ENCODE measurements at places on chromosomes 6 and 20. TPM values are rescaled to one million over a fixed set of nuclear protein-coding genes. Genes with fewer than 3 reads are reported as not detected.
A peak's percentile ranks its signal among the peaks of the same experiment; 100 is the strongest.

OR2H2 gene
- total RNA-seq: not detected

UNC93A gene
- not detected for total RNA-seq

ELOVL2 gene
- total RNA-seq: 10.6 TPM

CCM2L gene
- 6.3 TPM for total RNA-seq

CHRNA4 gene
- total RNA-seq: 165 TPM

DYNLRB1 gene
- 185 TPM for total RNA-seq

HLA-DRB5 gene
- not detected for total RNA-seq

ANGPT4 gene
- total RNA-seq: 0.22 TPM

DNA sequence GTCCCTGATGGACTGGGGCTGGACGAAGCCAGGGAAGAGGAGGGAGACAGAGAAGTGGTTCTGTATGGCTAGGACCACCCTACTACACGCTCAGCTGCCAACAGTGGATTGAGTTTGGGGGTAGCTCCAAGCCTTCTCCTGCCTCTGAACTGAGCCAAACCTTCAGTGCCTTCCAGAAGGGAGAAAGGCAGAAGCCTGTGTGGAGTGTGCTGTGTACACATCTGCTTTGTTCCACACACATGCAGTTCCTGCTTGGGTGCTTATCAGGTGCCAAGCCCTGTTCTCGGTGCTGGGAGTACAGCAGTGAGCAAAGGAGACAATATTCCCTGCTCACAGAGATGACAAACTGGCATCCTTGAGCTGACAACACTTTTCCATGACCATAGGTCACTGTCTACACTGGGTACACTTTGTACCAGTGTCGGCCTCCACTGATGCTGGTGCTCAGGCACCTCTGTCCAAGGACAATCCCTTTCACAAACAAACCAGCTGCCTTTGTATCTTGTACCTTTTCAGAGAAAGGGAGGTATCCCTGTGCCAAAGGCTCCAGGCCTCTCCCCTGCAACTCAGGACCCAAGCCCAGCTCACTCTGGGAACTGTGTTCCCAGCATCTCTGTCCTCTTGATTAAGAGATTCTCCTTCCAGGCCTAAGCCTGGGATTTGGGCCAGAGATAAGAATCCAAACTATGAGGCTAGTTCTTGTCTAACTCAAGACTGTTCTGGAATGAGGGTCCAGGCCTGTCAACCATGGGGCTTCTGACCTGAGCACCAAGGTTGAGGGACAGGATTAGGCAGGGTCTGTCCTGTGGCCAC is 11.3 kb upstream of the RBCK1 start:
- H3K4me1 ChIP-seq: peaks cover 6% of the 10 kb centered on the region
- peaks cover 2% of the 10 kb centered on the region for H3K27me3 ChIP-seq
- no peak overlapping the region for H3K4me3 ChIP-seq

GRCh38 chr6:72322771-72323170 is 299.1 kb upstream of the KCNQ5 start:
- H3K27ac ChIP-seq: no peak overlapping the region
- H3K4me3 ChIP-seq: no peak overlapping the region
- no peak for DNase-seq
- H3K36me3 ChIP-seq: no peaks in the 10 kb centered on the region

GRCh38 chr20:25725639-25726038 is 29.0 kb upstream of the ZNF337 start:
- H3K4me3 ChIP-seq: no peak overlapping the region
- no peak overlapping the region for H3K27ac ChIP-seq
- peaks cover 26% of the 10 kb centered on the region for H3K36me3 ChIP-seq
- no peaks in the 10 kb centered on the region for H3K27me3 ChIP-seq
- DNase-seq: no peak

- H3K36me3 ChIP-seq: peaks cover 6% of the 10 kb centered on the region
- no peak overlapping the region for H3K27ac ChIP-seq
- H3K4me1 ChIP-seq: peaks cover 4% of the 10 kb centered on the region
- peaks cover 7% of the 10 kb centered on the region for H3K27me3 ChIP-seq
Observed at GRCh38 chr6:33458676-33459075, 4.3 kb downstream of the ZBTB9 start.

GRCh38 chr6:32969685-32970412 is 1.5 kb downstream of the BRD2 start:
- peaks cover 16% of the 10 kb centered on the region for H3K4me1 ChIP-seq
- H3K36me3 ChIP-seq: peaks cover 5% of the 10 kb centered on the region
- H3K4me3 ChIP-seq: peak overlapping the region; percentile 97
- peak overlapping the region; percentile 100 for H3K27ac ChIP-seq
- DNase-seq: peak; percentile 74
- peaks cover 34% of the 10 kb centered on the region for H3K27me3 ChIP-seq

DNA sequence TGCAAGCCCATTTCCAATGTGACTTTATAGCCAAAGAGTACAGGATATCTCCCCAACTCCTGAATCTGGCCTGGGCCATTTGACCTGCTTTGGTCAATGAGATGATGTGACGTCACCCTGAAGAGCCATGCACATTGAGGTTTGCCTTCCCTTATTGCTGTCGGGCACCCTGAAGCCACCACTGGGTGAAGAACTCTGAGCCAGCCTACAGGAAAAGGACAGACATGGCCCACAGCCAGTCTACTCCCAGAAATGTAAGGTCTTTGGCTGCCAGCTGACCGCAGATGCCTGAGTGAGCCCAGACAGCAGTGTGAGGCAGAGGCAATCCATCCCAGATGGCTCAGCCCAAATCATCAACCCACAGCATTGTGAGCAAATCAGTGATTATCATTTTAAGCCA is 3.7 kb upstream of the SYNDIG1 start:
- H3K27ac ChIP-seq: no peak overlapping the region
- peaks cover 5% of the 10 kb centered on the region for H3K27me3 ChIP-seq

DNA sequence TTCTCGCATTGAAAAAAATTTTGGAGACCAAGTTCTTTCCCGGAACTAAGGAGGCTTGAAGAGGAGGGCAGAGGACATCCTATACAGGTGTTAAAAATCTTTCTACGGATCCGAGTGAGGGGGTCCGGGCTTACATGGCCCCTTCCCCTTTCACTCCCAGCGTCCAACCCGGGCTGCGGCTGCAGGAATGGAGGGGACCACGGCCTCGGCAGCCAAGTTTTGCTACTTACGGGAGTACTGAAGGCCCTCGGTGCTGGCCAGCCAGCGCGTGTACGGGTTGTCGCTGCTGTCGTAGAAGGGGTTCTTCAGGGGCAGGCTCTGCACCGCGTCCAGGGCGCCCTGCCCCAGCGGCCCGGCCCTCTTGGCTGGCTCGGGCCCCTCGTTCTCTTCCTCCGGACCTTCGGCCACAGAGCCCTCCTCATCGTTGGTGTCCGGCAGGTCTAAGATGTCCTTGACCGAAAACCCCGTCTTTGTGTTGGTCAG is 642 bp downstream of the NKX2-2 start:
- peak; percentile 19 for DNase-seq
- H3K4me3 ChIP-seq: no peak overlapping the region
- no peaks in the 10 kb centered on the region for H3K36me3 ChIP-seq
- peaks cover 21% of the 10 kb centered on the region for H3K4me1 ChIP-seq
- no peak overlapping the region for H3K27ac ChIP-seq

DNA sequence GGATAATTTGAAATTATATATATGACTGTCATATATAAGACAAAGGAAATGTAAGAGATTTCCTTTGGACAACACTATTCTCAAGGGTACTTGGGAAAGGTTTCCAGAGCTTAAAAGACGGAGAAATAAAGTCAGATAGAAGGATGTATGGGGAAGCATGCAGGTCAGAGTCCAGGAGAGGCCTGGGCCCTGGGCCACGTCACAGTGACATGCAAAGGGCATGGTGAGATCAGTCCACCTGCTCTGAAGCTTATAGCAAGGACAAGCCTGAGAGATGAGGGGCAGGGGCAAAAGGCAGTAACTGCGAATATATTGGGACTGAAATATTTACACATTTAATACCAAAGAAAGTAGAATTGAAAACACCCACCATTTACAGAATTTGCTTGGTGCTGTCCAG is 24.6 kb upstream of the GMDS start:
- no peaks in the 10 kb centered on the region for H3K36me3 ChIP-seq
- peaks cover 3% of the 10 kb centered on the region for H3K27me3 ChIP-seq
- H3K27ac ChIP-seq: no peak overlapping the region
- DNase-seq: no peak
- H3K4me1 ChIP-seq: no peaks in the 10 kb centered on the region

DNA sequence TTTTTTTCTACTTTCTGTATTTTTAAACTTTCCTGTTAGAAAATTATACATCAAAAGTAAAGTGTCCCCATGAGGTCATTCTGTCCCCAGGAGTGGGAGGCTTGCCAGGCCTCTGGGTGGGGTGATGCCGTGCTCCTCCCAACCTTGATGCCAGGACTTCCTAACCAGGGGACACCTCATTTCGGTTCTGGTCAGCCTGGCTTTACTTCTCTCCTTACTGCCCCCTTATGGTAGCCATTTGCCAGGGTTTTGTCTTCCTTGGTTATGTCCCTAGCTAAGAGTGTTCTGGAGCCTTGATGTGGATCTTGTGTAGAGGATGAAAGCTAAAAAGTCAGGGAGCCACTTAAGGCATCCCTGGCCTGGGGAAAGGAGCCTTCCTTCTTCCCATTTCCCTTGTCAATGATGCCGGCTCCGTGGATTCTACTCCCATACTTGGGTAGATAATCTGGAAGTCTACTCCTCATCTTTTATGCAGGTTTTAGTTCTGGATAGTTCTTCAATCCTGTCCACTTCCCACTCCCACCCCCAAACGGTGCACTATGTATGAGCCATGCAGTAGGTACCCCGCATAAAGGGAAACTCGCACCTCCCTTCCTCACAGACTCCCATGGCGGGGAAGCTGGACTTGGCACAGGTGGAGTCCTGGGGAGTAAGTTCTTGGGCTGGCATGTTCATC is 164.1 kb upstream of the SALL4 start:
- no peak overlapping the region for H3K4me3 ChIP-seq
- no peak for DNase-seq
- H3K36me3 ChIP-seq: no peaks in the 10 kb centered on the region
- H3K4me1 ChIP-seq: peaks cover 12% of the 10 kb centered on the region
- H3K27me3 ChIP-seq: no peaks in the 10 kb centered on the region
- H3K27ac ChIP-seq: no peak overlapping the region

DNA sequence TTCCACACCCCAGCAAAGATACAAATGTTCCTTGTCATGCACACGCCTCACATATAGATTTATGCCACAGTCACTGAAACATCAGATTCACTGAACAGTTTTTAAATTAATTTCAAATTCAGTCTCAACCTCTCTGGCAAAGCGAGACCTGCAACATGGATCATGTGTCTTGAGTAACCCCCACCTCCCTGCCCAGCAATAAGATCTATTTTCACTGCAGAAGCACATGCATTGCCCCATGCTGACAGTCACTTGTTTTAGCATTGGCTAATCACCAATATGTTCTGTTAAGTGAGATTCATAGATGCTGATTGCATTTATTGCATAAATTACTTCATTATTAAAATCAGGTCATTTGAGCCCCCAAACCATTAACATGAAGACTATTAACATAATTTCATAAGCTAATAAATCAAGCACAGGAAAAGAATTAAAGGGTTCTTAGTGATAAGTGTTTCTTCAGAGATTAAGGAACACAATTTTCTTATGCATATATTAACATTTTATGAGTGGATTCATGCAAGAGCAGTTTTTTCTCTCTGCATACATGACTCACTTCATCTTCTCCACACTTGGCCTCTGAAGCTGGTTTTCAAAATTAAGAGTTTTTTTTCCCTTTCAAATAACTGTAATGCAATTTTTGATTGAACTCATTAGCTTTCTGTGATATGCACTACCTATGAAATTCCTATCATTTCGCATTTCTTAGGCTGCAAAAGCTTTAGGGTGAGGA is 173.2 kb upstream of the SOX4 start:
- peaks cover 6% of the 10 kb centered on the region for H3K4me1 ChIP-seq
- H3K4me3 ChIP-seq: no peak overlapping the region
- no peak overlapping the region for H3K27ac ChIP-seq

- no peak for DNase-seq
- H3K4me1 ChIP-seq: peaks cover 4% of the 10 kb centered on the region
- no peaks in the 10 kb centered on the region for H3K36me3 ChIP-seq
- H3K27ac ChIP-seq: no peak overlapping the region
Observed at GRCh38 chr6:5151955-5152401, 66.8 kb downstream of the PPP1R3G start.

DNA sequence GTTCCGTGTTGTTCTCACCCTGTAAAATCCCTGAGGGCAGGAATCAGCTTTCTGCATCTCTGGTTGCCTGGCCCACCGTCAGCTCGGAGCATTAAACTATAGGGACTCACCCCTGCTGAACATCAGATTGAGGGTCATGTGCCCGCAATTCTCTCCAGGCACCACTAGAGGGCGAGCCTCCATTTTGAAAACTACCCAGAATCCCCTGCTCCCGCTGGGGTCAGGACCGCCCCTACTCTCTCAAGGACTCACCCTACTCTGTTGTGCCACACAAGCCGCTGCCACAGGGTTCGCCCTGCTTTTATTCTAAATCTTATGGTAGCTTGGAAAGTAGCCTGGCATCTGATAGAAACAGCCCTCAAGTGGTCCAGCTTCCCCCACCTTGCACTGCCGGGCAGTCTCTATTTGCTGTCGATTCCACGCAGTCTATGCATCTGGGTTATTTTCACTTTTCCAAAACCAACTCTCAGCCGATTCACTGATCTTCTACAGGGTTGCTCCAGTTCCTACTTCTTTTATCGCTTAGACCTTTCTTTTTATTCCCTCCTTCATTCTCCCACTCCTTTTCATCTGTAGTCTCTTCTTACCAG is 244.1 kb upstream of the QKI start:
- no peak overlapping the region for H3K4me3 ChIP-seq
- no peak for DNase-seq
- peak overlapping the region; percentile 45 for H3K27ac ChIP-seq
- H3K4me1 ChIP-seq: no peaks in the 10 kb centered on the region
- peaks cover 5% of the 10 kb centered on the region for H3K27me3 ChIP-seq

GRCh38 chr6:29651413-29652197 is 5.3 kb upstream of the MOG start:
- H3K4me1 ChIP-seq: no peaks in the 10 kb centered on the region
- DNase-seq: no peak
- H3K27me3 ChIP-seq: no peaks in the 10 kb centered on the region
- H3K4me3 ChIP-seq: no peak overlapping the region
- H3K27ac ChIP-seq: no peak overlapping the region

- peaks cover 20% of the 10 kb centered on the region for H3K27me3 ChIP-seq
- peaks cover 6% of the 10 kb centered on the region for H3K36me3 ChIP-seq
Observed at GRCh38 chr6:31633447-31633846, 12.9 kb downstream of the PRRC2A start.

DNA sequence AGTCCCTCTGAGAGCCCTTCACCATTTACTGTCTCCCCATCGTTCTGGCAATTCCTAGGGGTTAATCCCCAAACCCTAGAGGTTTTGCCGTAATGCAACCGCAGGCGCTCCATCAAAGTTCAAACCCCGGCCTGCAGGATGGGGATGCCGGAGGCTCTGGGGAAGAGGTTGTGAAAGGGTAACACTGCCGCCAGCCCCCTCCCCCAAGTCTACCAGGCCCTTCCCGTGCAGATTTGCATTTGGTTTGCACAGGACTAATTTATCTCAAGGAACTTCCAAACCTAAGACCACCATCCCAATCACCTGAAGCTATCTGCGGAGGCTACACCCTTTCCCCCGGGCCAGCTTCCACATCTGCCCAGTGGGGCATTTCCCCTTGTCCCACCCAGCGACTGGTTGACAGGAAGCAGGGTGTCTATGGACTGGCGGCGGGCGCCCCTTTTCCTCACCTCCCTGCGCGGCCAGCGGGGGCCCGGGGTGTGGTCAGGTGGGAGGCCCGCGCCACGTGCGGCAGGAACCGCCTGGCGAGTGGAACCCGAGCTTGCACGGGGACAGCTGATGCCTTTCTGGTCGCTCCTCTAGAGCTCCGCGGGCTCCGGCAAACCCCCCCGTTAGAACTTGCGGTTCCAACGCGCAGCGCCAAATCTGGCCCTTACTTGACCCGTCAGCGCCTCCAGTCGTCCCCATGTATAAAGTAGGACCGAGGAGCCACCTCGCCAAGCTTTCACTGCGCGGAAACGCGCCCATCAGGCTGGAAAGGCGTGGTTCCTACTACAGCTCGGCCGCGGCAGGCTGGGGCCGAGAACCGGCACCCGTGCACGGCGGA is 9.4 kb upstream of the SLC4A11 start:
- DNase-seq: peak; percentile 57
- H3K4me3 ChIP-seq: peak overlapping the region; percentile 46
- H3K27ac ChIP-seq: no peak overlapping the region
- peaks cover 2% of the 10 kb centered on the region for H3K4me1 ChIP-seq
- H3K36me3 ChIP-seq: no peaks in the 10 kb centered on the region
